ENCODE measurements at places on chromosomes 2 and 18.

- DNase-seq, result no peak
These were observed 171.3 kb downstream of the ARHGAP15 start for GRCh38 chr2:143300536-143300935.

DNA sequence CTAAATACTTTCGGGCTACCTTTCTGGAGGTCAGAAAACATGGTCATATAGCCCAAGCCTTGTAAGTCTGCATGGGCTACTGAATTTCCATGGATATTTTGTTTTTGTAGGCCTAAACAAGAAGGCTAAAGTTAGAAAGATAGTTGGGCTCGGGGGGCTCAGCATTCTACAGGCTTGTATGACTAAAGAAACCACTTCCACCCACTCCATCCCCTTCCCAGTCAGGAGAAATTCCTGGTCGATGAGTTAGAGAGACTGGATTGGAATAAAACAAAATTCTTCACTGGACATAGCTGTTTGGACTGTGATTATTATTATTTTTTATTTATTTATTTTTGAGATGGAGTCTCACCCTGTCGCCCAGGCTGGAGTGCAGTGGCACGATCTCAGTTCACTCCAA is 539.4 kb upstream of the TNP1 start:
- no peak for DNase-seq

DNA sequence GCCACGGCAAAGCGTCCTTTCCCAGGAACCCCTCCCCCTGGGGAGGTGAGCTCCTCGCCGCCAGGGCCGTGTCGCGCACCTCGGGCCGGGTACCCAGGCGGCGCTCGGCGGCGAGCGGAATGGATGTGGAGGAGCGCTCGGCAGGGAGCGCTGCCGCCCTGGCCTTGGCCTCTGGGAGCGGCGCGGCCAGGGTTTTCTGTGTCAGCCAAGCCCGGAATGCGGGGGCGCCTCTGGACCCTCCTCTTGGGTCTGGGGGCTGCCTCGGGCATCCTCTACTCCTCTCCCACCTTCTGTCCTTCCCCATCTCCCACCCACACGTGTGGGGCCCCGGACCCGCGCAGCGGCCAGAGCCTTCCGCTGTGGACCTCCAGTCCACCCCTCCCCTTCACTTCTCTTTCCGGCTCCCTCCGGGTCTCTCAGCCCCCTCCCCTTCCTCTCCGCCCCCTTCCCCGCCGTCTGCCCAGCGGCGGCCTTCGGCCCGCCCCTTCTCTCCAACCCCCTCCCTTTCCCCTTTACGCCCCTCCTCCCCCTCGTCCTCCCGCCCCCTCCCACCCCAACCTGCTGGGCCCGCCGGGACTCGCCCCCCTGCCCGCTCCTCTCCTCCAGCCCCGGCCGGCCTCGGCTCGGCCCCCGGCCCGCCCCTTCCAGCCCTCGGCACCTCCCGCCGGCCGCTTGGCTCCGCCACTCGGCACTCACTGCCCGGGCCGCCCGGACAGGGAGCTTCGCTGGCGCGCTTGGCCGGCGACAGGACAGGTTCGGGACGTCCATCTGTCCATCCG is at the start of gene MERTK:
MERTK (plus strand) TSS at position 684 of the 779 bp plus-strand sequence. CDS start 129 bp downstream, outside the sequence.
- peak; percentile 34 for DNase-seq

- no peak for DNase-seq
These were observed 522.1 kb upstream of the RAB6C start for GRCh38 chr2:129457277-129457818.

- DNase-seq, result no peak
These were observed 538.8 kb upstream of the SLC39A10 start for GRCh38 chr2:195118276-195118675.

GRCh38 chr2:74267068-74267467 is 68.7 kb downstream of the MTHFD2 start:
- peak; percentile 21 for DNase-seq

GRCh38 chr18:33596178-33596854 is 18.3 kb downstream of the ASXL3 start:
- no peak for DNase-seq

DNA sequence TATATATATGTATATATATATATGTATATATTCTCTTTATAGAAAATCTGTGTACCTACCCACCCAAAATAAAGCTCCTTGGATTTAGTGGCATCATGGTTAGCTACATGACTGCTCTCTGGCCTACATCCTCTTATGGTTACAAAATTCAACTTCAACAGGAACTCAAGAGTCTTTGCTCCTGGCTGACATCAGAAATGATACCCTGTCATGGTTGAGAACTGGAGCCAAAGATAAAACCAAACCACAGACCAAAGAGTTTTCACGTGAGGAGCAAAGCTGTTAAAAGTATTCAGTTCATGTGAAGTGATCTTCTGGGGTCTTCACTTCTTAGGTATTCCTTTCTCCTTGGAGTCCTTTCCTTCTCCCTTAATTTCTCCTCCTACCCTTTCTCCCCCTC is 476.3 kb downstream of the SOX11 start:
- DNase-seq, result no peak

DNA sequence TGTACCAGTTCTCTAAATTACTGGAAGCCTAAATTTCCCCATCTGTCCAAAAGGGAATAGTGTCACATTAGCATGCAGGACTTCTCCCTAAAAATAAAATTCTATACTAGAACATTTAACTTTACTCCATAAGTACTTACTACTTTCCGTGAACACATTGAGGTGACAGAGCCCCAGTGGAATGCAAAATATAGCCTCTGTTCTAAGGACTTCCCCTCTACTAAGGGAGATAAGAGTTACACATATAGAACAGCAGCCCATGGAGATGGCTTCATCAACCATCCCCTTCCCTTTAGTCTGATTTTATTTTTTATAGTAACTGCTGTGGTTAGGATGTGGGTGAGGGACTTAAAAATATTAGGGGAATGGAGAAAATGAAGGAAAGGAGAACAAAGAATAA is 68.9 kb upstream of the STPG4 start:
- DNase-seq, result no peak

DNA sequence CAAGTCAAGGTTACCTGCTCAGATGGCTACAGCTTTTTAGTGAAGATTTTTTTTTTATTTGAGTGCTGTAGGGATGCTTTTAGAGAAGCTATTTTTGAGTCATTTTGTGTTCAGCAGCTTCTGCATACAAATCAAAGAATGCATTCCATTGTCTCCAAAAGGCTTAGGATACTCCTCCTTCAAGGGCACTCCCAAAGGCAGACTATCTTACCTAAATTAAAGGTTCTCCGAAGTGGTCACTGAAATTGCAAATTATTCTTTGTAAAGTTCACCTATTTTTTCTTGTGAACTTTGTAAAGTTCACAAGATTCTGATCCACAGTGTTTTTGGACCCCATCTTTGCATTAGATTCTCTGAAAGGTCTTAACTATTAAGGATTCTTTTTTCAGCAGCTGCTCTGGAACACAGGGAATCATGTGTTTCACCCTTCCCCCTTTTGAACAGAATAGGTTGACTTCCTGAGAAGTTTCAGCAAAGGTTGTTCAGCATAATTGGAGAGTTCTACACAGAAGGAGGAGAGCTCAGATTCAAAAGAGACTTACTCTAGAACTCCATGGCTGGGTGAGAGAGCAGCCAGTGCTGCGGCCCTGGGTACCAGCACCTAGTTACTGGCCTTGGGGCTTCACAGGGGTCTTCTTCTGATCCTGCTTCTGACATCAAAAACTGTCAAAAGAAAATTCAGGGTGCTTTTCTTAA is 14.5 kb downstream of the CLIP4 start:
- no peak for DNase-seq

GRCh38 chr2:20185176-20186022 is 39.5 kb downstream of the SDC1 start:
- DNase-seq, result no peak

- DNase-seq, result no peak
These were observed 360.7 kb upstream of the RAB12 start for GRCh38 chr18:8248576-8248975.

GRCh38 chr2:172745636-172746035 is 10.0 kb downstream of the RAPGEF4 start:
- no peak for DNase-seq

- DNase-seq, result no peak
These were observed 27.1 kb upstream of the LBH start for GRCh38 chr2:30204281-30204680.

DNA sequence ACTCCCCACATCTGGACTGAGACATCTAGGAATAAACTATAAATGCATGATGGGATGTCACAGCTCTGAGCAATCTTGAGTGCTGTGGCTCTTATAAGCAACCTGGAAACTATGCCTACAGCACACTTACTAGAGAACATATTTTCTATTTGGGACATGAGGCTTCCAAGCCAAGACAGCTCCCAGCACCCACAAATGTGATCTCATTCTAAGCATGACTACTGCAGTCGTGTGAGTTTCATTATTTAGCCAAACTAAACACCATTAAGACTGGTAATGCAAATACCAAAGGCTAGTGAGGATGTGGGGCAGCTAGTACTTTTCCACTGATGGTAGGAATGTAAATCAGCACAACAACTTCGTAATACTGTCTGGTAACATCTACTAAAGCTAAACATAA is 72.5 kb downstream of the RTTN start:
- no peak for DNase-seq

Data from T-helper 17 cell (primary cell).